NCI-H1417 (cell line): ENCODE measurements at places on chromosomes 5 and 9.

DNA sequence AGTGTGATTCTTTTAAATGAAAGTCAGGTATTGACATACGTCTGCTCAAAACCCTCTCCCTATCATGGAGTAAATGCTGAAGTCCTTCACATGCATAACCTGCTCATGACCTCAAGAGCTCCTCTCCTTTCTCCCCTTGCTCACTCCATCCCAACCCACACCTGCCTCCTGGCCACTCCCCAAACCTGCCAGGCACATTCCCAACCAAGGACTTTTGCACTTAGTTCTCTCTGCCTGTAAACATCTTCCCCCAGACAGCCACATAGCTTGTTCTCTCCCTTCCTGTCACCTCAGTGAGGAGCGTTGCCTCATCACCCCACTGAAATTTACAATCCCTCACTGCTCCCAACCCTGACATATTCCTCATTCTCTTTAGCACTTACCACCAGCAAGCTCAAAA is 8.7 kb downstream of the SETD9 start:
- no peak for DNase-seq

- DNase-seq, result no peak
These were observed 49.4 kb downstream of the MCTP1 start for GRCh38 chr5:95235439-95235982.

DNA sequence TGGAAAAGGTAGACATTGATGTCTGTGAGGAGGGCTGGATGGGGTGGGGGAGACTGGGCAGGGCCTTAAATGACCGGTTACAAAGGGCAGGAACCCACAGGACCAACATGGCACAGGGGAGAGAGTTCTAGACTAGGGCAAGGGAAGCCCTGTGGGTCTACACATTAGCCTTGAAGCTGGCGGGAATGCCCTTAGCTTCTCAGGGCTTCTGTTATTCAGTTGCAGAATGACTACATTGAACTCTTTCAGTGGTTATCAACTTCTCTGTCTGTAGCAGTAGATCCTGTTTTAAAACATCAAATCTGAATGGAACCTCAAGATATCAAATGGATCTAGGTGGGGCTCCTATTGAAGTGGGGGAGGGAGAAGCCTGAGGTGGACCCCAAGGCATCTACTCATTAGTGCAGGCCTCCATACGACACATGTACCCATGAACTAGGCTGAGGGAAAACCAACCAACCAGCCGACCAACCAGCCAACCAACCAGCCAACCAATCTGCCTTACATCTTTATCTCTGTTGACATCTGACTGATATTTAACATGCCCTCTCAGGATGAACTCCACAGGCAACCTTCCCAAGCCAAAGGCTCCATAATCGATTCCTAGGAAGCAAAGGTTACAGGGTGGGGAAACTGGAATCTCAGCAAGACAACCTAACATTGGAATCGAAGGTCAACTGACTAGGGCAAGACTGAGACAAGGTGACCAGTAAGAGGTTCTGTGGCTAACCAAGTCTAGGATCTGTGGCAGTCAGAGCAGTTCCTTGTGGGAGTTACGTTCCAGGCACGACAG is 48.3 kb downstream of the DAP start:
- DNase-seq, result no peak

DNA sequence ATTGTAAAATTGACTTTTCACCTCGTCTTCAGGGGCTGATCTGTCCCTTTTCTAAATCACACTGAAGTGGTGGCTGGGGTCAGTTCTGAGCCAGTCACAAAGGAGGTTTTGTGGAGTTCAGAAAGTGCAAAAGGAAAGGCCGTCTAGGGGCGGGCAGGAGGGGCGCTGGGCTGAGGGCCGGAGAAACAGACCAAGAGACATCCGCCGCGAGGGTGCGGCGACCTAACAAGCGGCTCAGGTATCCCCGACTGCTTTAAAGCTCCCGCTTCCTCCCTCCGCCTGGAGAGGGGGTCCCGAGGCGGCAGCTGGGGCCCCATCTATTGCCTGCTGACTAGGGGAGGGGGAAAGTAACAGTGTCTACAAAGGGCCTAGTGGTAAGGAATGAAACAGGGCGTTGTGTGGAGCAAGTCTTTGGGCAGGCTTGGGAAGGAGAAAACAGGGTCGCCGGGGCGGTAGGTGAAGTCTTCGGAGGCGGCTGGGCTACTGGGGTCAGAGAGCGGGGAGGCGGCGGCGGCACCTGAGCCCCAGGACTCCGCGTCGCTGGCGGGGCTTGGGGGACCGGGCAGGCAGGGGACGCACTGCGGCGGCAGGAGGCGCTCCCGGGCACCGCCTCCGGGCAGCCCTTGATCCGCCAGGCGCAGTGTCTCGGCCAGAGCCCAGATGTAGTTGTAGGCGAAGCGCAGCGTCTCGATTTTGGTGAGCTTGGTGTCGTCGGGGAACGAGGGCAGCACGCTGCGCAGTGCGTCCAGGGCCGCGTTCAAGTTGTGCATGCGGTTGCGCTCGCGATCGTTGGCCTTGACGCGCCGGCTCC is 950 bp downstream of the NEUROG1 start:
- DNase-seq, result no peak

GRCh38 chr9:121773954-121774714 is 122.7 kb downstream of the DAB2IP start:
- DNase-seq, result no peak

- DNase-seq, result no peak
These were observed 1.5 kb downstream of the GDNF start for GRCh38 chr5:37838152-37838932.

DNA sequence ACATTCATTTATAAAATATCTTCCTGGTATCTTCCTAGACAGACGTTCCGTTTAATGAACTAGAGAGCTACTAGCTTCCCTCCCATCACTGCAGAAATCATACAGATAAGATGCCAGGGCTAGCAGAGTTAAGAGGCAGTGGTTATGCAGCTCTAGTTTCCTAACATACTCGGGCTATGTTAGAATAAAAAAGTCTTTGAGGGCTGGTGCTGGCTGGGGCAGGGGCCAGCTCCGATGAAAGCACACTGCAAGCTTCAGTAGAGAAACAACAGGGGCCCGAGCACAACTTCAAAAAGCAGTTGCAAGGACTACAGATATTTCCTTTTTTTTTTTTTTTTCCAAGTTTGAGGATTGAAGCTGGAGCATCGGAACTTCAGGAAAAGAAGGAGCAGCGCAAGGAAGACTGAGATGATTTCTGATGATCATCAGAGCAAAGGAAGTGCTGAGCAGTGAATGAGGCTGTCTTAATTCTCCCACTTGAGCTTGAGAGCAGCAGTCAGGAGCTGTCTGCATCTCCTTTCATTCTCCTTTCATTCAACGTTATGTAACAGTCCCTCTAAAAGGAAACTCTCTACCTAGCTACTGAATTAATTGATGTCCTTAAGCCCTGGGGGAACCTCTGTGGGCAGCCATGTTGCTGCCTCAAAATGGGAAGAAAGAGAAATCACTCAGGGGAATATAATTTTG is 47.6 kb upstream of the ADCY2 start:
- DNase-seq, result peak; percentile 62

GRCh38 chr5:28165096-28165495 is 1126.7 kb upstream of the CDH9 start:
- DNase-seq, result no peak

DNA sequence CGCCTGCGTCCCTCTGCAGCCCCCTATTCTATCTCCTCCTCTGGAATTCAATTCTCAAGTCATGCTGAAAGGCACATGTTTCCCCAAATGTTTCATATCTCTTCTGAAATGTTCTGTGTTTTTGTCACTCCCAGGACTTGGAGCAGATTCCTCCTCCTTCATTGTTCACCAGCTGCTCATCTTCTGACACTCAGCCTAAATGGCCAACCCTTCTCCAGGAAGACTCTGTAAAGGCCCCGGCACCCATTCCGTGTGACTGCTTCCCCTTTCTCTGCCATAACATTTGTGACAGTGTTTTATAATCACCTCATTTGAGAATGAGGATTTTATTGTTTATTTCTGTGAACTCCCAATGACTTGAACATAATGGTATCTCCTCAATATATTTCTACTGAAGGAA is 170.8 kb upstream of the ADAMTS16 start:
- DNase-seq, result no peak

DNA sequence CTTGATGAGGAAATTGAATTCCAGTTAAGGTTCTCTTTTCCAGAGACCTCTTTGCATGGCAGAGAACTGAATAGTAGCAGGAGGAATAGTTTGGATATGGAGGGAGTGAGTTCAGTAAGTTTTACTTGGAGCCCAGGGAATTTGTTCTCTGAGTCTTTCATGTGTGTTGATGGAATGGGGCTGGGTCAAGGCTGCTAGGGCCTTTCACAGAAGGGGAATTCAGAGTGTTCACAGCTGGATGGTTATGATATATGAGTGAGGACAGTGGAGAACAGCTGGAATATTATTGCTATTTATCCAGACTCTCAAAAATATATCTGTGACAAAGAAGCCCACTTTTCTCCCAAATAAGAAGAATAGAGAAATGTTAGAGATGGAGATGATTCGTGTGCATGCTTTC is 372.8 kb downstream of the PLK2 start:
- no peak for DNase-seq

- no peak for DNase-seq
These were observed 65.9 kb upstream of the FCN2 start for GRCh38 chr9:134814598-134815215.

- DNase-seq, result no peak
These were observed 592.8 kb downstream of the CSNK1G3 start for GRCh38 chr5:124104821-124105220.

GRCh38 chr9:114958021-114958843 is 27.8 kb upstream of the TNFSF8 start:
- no peak for DNase-seq

- no peak for DNase-seq
These were observed 539.9 kb downstream of the BRINP1 start for GRCh38 chr9:118829334-118829733.

DNA sequence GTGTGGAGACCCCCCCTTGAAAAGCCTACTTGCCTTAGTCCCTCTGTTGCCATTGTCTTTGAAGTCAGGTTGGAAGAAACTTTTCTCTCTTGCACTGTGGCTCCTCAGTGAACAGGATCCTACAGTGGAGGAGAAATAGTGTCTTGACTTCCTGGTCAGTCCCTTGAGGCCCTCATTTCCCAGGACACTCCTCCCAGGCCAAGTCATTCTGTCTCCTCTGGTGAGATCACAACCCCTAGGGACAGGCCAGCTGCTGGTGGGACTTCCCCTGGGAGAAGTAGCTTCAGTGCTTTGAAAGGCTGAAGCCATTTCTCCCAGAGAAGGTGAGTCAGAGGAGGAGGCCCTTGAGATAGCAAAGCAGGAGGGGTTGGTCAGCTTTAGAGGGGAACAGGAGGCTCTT is 10.1 kb upstream of the GRIA1 start:
- DNase-seq, result no peak

GRCh38 chr9:131096269-131097125 is at the start of gene AIF1L:
AIF1L (plus strand) TSS chr9:131096531; CDS start chr9:131096630, 99 bp downstream.
- peak; percentile 54 for DNase-seq

DNA sequence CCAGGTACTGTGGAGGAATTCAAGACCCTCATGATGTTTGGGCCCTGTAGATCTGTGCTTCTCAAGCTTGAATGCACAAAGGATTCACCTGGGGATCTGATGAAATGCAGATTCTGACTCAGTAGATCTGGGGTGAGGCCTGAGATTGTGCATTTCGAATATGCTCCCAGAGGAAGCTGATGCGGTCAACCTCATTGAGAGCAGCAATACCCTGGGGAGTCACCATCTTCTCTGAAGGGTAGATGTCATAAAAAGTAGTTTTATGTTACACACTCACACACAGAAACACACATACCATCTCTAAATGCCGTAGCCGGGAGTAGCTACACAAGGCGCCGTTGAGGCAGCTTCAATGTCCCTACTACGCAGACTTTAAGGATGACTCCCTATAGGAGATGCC is 55.8 kb upstream of the CPEB4 start:
- DNase-seq, result peak; percentile 1

DNA sequence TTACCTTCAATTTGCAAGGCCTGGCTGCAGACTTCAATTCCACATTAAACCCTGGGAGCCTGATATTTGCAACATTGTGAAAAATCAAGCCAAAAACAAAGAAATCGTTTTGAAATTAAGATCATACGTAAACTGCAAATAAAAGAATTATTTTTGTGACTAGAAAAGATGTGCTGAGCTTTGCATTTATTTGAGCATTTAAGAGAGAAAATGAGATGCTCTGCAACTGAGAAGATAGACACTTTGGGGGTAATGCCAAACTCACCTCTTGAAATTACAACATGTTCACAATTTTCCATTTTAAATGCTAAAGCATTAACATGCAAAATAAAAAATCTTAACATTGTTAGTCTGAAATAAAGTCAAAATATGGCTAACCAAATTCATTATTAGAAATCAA is 46.6 kb downstream of the CSNK1A1 start:
- DNase-seq, result no peak

DNA sequence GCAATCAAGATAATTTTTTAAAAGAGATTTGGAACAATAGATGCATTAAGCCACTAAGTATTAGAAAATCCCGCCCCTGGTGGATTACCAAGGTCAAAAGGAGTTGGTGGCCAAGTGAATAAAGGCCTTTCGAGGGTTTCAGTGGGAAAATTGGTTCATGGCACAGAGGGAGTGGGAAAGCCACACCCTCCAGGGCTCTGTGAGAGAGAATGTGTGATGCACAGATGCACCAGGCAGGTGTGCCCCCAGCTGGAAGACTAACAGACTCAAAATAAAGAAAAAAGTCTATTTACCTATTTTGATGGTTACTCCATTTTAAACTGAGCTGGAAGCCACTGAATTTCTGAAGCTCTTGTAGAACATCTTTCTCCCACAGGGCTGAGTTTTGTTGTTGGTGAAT is 278.0 kb downstream of the DRD1 start:
- peak; percentile 9 for DNase-seq

GRCh38 chr9:83147315-83148149 is 84.6 kb upstream of the RASEF start:
- DNase-seq, result no peak

GRCh38 chr5:1564824-1565736 is 41.3 kb upstream of the LPCAT1 start:
- no peak for DNase-seq

- no peak for DNase-seq
These were observed 24.3 kb upstream of the POMT1 start for GRCh38 chr9:131478421-131478868.

- DNase-seq, result no peak
These were observed 26.0 kb downstream of the BDP1 start for GRCh38 chr5:71481441-71481840.

DNA sequence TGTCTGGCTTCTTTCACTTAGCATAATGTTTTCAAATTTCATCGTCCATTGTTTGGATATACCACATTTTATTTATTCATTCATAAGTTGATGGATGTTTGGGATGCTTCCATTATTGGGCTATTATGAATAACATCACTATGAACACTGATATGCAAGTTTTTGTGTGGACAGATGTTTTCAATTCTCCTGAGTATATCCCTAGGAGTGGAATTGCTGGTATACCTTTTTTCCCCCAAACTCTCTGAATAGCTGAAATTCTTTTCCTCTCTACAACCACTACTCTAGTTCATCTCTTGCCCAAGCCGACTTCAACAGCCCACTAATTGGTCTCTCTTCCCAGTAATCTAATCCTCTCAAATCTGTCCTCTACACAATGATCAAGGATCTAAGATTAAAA is 4.7 kb upstream of the ZFR start:
- DNase-seq, result no peak
